ENCODE measurements at places on chromosomes 6 and 20.
A peak's percentile ranks its signal among the peaks of the same experiment; 100 is the strongest.

DNA sequence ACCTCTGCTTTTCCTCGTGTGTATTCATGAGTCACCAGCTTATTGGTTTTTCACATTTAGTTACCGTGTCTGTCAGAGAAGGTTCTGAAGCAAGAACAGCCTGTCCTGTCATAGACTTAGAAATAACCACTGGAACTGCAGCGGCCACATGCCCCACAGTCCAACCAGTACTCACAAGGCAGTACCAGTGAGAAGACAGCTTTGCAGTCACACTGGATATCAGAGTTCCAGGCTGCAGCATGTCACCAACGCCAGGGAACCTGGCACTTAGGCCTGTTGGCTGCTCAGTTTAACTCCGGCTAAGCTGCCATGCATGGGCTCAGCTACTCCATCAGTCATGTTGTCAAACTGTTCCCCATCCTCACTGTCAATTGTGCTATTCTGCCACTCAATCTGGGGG lies 40.1 kb downstream of the ADNP start:
- DNase-seq = no peak

GRCh38 chr20:63232235-63233060 lies 3.3 kb upstream of the BIRC7 start:
- no peak for DNase-seq

- DNase-seq = no peak
Measured at GRCh38 chr6:167244064-167244960, 46.8 kb upstream of the UNC93A start.

- DNase-seq = no peak
Measured at GRCh38 chr6:100664274-100665040, 199.7 kb upstream of the SIM1 start.

- DNase-seq = no peak
Measured at GRCh38 chr20:58637466-58638213, 13.4 kb upstream of the STX16 start.

- DNase-seq = no peak
Measured at GRCh38 chr6:45872827-45873365, 142.8 kb downstream of the CLIC5 start.

- DNase-seq = peak; percentile 92
Measured at GRCh38 chr20:44700306-44700705, 14.9 kb upstream of the CCN5 start.

- peak; percentile 67 for DNase-seq
Measured at GRCh38 chr6:112337209-112337638, 9.9 kb upstream of the RFPL4B start.

DNA sequence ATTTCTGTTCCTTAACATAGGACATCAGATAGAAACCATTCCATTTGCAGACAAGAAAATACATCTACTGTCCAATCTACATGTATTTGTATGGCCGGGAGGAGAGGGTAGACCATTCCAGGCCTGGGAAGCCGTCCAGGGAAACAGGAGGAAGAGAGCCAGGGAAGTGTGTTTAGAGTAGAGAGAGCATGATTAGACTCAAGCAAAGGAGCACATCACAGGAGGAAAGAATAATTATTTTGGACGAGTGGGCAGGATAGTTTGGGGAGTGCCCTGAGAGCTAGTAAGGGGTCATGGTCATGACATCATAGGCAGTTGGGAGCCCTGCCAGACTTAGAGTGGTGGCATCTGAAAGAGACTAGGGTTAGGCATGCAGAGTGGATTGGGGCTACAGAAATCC lies 250.0 kb downstream of the HIVEP2 start:
- DNase-seq = no peak

GRCh38 chr6:118281291-118281690 lies 266.8 kb upstream of the PLN start:
- no peak for DNase-seq
